ENCODE measurements at places on chromosomes 11 and 22.

DNA sequence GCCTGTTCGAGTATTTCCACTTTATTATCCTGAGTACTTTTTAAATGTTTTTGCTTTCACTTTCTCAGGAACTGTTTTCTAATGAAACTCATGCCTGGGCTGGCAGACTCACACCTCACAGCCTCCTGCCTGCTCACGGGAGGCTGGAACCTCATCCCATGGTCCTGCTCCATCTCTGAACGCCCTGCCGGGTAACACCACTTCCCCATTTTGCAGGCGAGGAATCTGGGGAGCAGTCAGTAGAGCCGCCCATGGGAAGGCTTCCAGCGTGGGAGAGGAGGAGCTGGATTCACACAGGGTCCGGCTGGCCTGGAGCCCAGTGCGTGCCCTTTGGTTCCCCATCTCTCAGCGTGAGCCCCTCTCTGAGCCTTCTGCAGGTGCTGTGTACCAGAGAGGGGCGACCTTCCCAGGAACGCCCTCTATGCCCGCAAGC is 53.6 kb downstream of the SCUBE1 start:
- peak overlapping the region; percentile 61 for H3K27ac ChIP-seq
- peaks cover 33% of the 10 kb centered on the region for H3K4me1 ChIP-seq
- H3K4me3 ChIP-seq = no peak overlapping the region
- no peaks in the 10 kb centered on the region for H3K36me3 ChIP-seq
- H3K27me3 ChIP-seq = no peaks in the 10 kb centered on the region
- DNase-seq = no peak

- no peaks in the 10 kb centered on the region for H3K27me3 ChIP-seq
- no peaks in the 10 kb centered on the region for H3K36me3 ChIP-seq
- H3K4me1 ChIP-seq = peaks cover 4% of the 10 kb centered on the region
These were observed 65.9 kb downstream of the ADAMTS15 start for GRCh38 chr11:130514316-130514715.

GRCh38 chr22:19376971-19377370 is 54.6 kb downstream of the HIRA start:
- H3K27me3 ChIP-seq = no peaks in the 10 kb centered on the region
- H3K27ac ChIP-seq = no peak overlapping the region
- no peak for DNase-seq
- H3K36me3 ChIP-seq = no peaks in the 10 kb centered on the region
- H3K4me3 ChIP-seq = no peak overlapping the region

- no peaks in the 10 kb centered on the region for H3K36me3 ChIP-seq
- DNase-seq = no peak
- no peaks in the 10 kb centered on the region for H3K27me3 ChIP-seq
- H3K4me3 ChIP-seq = no peak overlapping the region
- H3K4me1 ChIP-seq = no peaks in the 10 kb centered on the region
These were observed 6.1 kb downstream of the ARHGAP8 start for GRCh38 chr22:44758344-44758973.

DNA sequence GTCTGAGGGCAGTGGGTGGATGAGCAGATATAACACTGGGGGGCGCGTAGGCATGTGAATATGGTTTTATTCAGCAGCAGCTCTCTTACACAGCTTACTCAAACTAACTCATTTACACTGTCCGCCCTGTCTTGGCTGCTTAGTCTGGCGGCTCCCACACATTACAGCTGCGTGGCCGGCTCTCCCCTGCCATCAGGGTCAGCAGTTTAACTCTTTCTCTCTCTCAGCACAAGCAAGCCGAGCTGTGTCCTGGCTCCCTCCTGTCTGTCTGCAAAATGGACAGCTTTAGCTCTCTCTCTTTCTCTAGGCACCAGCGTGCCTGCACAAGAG is 1310.1 kb upstream of the RAG2 start:
- H3K27ac ChIP-seq = no peak overlapping the region
- H3K4me3 ChIP-seq = no peak overlapping the region
- H3K27me3 ChIP-seq = no peaks in the 10 kb centered on the region
- H3K4me1 ChIP-seq = no peaks in the 10 kb centered on the region
- H3K36me3 ChIP-seq = no peaks in the 10 kb centered on the region
